ENCODE measurements at places on chromosomes 7 and 10. TPM values are rescaled to one million over a fixed set of nuclear protein-coding genes. Genes with fewer than 3 reads are reported as not detected.

DNA sequence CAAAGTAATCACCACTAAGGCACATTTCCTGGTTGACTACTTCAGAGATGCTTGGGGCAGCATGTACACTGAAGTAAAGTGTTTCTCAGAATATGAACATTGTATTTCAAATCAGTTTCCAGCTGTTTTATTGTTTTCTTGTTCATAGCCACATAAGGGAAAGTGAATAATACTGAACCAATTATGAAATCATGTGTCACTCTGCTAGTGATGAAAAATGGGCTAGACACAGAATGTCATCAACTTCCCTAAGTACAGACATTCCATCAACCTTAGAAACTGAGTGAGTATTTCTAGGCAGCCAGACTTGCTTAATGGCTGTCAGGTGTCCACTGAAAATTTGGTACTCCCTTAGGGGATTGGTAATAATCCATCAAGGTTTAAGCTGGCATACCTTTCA, 603.5 kb downstream of the ARL4A start:
- no peak for DNase-seq

DNA sequence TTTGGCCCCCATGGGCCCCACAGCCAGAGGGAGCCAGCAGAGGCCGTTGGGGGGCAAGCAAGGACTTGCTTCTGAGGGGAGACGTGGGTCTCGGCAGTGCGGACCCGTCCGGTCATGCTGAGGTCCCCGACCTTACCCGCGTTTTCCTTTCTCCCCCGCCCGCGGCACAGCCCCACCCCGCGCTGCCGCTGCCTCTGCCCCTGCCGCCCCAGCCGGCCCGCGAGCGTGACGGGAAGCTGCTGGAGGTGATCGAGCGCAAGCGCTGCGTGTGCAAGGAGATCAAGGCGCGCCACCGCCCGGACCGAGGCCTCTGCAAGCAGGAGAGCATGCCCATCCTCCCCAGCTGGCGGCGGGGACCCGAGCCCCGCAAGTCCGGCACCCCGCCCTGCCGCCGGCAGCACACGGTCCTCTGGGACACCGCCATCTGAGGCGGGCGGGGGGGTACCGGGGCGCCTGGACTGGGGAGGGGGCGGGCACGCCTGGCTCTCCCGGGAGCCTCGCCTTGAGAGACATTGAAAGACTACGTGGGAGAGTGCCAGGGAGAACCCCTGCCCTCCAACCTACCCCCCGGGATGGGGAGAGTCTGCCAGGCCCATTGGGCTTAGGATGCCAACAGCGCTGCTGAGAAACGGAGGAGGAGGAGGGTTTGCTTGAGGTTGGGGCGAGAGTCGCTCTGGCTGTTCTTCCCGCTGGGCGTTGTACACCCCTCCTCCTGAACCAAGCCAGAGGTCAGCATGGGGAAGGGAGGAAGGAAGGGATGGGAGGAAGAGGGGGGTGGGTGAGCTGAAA, 9.9 kb downstream of the NYAP1 start:
- DNase-seq = peak; percentile 76

- peak; percentile 63 for DNase-seq
Observed at GRCh38 chr7:143408686-143409561, at the start of gene EPHA1. TSS of gene EPHA1 (minus strand) at chr7:143408856. CDS start at chr7:143408805, 51 bp downstream.

- no peak for DNase-seq
Observed at GRCh38 chr7:26008428-26008827, 143.6 kb upstream of the NFE2L3 start.

DNA sequence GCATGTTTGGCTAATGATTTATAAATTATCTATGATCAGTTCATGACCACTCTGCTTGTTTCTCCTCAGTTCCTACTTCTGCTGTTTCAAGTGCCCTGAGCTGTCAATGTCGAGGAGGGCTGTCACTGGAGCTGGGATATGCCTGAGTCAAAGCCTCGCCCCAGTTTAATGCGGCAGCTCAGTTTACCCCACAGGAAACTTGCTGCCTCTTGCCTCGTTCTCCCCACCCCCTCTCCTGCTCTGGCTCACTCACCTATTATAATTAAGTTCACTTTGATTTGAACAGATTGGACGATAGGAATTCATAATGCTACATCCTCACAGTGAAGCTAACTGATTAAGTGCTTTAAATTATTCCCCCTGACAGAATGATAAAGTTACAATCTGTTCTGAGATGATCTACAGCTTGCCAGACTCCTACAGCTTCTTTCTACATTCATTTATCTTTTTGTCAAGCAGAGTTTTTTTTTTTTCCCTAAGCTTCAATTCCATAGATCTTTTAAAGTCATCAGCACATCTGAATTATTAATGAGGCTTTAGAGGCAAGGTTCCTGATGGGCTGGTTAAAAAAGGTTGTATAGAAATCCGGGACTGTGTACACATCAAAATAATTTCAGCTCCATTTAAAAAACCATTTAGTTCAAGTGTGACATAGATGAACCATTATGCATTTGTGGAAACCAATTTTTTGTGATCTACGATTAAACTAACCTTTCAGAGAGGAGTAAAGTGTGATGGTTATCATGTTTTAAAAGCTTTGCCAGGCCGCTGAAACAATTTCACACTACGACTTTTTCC, 758.3 kb downstream of the KCNMA1 start:
- no peak for DNase-seq

GRCh38 chr7:36296284-36296683, 93.4 kb upstream of the ANLN start:
- DNase-seq = no peak

DNA sequence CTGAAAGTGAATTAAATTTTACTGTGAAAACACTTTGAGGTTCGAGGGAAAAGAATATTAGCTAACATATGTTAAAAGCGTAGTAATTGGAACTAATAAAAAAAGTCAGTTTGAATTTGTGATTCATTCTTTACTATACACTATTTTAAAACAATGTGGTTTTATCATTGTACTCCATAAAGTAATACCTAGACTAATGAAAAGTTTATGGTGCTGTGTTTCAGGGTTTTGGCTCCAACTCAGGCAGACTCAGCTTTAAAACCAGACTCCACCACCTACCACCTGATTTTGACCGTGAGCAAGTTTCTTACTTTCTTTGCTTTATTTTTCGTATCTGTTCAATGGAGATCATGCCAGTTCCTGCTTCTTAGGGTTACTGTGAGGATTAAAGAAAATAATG, 9.2 kb upstream of the PRTFDC1 start:
- no peak for DNase-seq

DNA sequence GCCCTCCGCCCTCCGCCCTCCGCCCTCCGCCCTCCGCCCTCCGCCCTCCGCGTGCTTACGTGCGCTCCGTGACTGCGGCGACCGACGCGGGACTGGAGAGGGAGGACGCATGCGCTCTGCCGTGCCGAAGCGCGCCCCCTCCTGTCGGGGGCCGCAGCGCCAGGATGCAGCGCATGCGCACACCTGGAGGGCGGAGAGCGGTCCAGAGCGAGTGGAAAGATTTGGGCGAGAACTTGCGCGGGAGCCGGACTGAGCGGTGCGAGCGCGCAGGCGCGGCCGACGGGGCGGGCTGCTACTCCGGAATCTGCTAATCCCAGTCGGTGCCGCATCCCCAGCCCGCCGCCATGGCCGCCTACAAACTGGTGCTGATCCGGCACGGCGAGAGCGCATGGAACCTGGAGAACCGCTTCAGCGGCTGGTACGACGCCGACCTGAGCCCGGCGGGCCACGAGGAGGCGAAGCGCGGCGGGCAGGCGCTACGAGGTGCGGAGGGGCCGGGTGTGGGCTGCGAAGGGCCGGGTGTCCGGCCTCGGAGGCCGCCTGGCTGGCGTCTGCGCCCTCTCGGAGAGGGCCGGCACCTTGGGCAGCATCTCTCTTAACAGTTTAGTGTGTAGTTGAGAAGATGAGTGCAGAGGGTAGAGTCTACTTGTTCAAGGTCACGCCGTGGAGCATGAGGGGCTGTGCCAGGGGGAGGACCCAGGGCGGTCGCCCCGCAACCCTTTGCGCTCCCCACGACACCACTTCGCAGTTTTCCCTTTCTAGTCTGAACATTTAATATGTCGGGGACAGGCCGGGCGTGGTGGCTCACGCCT, at the start of gene PGAM1:
PGAM1 (plus strand) TSS at position 228 of the 812 bp plus-strand sequence; CDS start at position 345, 117 bp downstream.
- DNase-seq = peak; percentile 97

DNA sequence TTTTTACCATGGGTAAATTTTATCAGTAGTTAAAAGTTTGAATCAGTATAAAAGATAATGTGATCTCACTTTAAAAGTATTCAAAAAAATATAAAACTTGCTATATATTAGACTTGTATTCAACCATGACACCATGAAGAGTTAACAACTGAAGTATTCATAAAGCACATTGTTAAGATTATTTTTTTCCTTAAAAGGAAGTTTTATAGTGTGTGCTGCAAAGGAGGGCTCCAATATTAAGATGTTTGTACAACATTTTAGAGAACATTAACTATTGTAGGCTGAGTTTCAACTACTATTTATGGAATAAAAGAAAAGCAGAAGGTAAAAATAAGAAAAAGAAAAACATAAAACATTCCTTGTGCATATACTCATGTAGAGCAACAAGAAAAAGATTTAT, 24.5 kb upstream of the CUBN start:
- DNase-seq = no peak

GRCh38 chr10:60314069-60314940, 75.4 kb downstream of the ANK3 start:
- DNase-seq = no peak

- no peak for DNase-seq
Observed at GRCh38 chr7:83934118-83934734, 260.4 kb downstream of the SEMA3A start.

GRCh38 chr7:112138325-112138852, 67.8 kb downstream of the DOCK4 start:
- DNase-seq = no peak

DNA sequence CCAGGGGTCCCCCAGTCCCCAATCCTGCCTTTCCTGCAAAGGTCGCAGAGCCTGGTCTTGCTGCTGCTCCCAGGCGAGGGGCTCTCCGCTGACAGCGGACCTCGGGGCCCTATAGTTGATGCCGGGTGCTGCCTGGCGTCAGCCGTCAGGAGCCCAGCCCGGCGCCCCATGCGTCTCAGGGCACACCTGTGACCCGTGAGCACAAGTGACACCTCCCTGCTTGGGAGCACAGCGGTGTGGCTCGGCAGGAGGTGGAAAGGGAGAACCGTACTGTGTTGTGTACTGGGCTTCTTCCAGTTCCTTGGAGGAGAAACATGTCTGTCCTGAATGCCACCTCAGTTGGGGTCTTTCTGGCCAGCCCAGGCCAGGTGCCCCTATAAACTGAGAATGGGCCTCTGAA, 56.7 kb downstream of the LHPP start:
- no peak for DNase-seq

DNA sequence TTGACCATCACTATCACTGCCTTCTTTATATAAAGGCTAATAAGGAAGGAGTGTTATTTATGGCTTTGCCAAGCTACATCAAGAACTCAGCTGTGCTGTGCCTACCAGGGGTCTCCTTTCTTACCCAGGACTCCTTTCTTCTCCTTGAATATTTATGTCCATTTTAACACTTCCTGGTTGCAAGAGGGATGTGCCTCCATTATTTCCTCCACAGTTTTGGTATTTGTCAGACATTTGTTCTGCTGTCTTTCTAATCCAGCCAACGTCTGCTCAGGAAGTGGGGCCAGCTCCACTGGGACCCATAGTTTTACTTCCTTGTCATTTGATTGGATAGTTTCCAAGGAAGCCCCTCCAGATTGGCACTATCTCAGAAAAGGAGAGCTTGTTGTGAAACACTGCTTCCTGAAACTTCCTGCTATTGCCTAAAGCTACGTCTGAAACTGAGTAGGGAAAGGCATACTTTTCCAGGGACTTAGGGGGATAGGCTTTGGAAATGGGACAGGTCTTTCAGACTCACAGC, 6.6 kb upstream of the STRIP2 start:
- DNase-seq = no peak

- no peak for DNase-seq
Observed at GRCh38 chr7:157444011-157444842, 107.4 kb downstream of the DNAJB6 start.

DNA sequence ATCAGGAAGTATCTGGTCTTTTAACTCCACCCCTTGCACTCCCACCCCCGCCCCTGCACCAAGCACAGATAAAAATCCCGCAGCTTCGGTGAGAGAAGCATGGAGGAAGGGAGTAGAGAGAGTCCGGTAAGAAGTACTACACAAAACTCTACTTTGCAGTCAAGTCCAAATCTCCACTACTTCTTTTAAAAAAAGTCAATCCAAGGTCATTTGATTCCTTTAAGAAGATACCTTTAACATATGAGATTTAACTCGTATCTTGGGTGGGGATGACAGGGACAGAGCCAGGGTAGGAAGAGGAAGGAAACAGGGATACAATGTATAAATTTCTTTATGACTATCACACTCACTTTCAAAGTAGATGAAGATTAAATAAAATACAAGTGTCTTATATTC, 132.1 kb downstream of the NRBF2 start:
- DNase-seq = peak; percentile 64

SYT15B gene
- total RNA-seq = 0.19 TPM

TBATA gene
- total RNA-seq = not detected

CLRN3 gene
- total RNA-seq = not detected

POR gene
- 35.2 TPM for total RNA-seq

NANOS1 gene
- total RNA-seq = 0.31 TPM

PPP1R17 gene
- total RNA-seq = not detected

GLI3 gene
- not detected for total RNA-seq

PHKG1 gene
- total RNA-seq = 2.4 TPM

All from activated CD4-positive, alpha-beta memory T cell treated with anti-CD3 and anti-CD28 coated beads for 36 hours (primary cell).